Stimulated activated CD8-positive, alpha-beta memory T cell treated with anti-CD3 and anti-CD28 coated beads, Interleukin-7, amount 100 ng/mL, for 48 hours (primary cell): ENCODE measurements at places on chromosomes 5 and 9.

- no peak for DNase-seq
Measured at GRCh38 chr9:132201139-132201538, 39.3 kb downstream of the NTNG2 start.

- no peak for DNase-seq
Measured at GRCh38 chr5:133347039-133347438, 265.3 kb downstream of the FSTL4 start.

GRCh38 chr5:107790671-107791070 is 119.9 kb upstream of the EFNA5 start:
- DNase-seq = no peak

DNA sequence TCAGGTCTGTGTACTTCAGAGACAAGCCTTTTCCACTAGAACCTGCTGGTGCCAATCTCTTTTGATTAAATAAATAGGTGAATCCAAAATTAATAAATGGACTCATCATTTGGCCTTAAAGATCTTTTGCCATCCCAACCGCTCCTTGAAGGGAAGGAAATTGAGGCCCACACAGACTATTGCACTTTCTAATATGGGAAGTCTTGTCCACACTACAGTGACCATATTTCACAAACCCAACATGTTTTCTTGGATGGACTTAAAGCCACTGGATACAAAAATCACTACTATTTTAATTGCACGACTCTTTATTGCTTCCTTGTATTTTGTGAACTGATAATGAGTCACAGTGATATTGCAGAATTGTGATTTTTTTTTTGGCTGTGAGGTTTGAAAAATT is 135.0 kb downstream of the DIRAS2 start:
- no peak for DNase-seq

- no peak for DNase-seq
Measured at GRCh38 chr5:160548949-160549645, 127.4 kb downstream of the PTTG1 start.

DNA sequence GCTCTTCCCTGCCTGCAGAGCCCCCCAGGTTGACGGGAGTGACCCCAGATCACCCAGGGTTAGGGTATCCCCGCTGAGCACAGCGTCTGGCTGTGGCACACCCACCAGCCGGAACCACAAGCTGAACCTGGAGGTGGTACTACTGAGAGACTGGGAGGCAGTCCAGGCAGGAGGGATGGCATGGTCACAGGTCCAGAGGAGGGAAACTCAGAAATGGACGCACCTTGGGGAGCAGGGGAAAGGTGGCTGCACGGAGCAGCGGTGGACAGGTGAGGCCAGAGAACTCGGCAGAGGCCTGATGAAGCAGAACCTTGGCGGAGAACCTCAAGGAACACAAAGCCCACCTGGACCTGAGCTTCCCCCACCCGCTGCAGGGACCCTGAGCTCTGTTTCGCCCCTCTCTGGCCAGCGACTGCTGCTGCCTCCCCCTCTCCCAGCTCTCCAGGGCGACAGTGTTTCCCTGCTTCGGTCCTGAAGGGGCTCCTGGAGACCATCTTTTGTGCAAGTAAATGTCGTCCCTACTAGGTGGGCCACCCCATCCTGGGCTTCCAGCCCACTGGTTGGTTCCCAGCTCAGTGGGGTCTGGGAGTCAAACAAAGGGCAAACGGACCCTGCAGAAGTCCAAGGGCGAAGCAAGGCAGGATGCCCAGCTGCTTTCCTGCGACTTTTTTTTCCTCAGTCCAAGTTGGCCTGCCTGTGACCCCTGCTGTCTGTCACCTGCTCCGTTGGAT is 845 bp downstream of the ADGRD2 start:
- DNase-seq = no peak

GRCh38 chr5:54769072-54769471 is 216.3 kb downstream of the ESM1 start:
- no peak for DNase-seq

DNA sequence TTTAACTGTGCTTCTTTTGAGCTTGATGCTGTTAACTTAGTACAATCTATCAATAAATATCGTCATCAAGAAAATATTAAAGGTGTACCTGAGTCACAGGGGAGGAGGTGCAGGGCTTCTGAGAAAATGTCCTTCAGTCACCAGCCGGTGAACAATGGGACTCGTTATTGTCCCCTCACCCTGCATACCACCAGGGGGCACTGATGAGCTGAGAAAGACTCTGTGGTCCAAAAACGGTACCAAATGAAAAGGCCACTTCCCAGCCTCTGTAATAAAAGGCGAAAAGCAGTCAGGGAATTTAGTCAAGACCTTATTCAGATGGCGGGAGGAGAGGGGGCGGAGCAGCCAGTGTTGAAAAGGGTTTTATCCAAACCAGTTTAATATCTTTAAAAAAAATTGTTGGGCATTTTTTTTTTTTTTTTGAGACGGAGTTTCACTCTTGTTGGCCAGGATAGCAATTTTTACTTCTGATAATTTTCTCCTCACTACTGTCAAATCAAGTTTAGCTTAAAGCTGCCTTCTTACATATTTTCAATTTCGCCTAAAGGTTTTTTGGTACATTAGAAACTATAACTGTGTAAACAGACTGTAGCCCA is 271.9 kb upstream of the ADAMTS16 start:
- peak; percentile 11 for DNase-seq

- no peak for DNase-seq
Measured at GRCh38 chr9:99511723-99512122, 289.6 kb downstream of the SEC61B start.

DNA sequence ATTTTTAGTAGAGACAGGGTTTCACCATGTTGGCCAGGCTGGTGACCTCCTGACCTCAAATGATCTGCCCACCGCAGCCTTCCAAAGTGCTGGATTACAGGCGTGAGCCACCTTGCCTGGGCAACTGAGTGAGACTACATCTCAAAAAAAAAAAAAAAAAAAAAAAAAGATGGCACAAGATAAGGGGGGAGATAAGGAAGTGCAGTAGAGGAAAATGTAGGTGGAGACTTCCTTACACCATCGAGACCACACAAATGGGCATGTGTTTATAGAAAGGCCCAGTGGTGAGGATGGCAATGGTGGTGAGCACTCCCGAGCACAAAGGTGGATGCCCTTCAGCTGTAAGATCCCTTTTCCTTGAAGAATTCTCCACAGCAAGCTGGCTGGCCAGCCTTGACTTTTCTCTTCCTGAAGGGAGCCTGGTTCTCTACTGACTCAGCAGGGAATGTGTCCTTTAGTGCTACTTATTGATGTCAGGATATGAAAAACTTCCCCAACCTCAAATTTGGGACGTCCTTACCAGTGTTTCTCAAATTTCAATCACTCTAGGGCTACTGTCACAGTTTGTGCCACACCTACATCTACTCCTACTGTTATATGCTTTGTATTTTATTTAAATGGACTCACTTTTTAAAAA is 28.2 kb downstream of the ERGIC1 start:
- DNase-seq = no peak

DNA sequence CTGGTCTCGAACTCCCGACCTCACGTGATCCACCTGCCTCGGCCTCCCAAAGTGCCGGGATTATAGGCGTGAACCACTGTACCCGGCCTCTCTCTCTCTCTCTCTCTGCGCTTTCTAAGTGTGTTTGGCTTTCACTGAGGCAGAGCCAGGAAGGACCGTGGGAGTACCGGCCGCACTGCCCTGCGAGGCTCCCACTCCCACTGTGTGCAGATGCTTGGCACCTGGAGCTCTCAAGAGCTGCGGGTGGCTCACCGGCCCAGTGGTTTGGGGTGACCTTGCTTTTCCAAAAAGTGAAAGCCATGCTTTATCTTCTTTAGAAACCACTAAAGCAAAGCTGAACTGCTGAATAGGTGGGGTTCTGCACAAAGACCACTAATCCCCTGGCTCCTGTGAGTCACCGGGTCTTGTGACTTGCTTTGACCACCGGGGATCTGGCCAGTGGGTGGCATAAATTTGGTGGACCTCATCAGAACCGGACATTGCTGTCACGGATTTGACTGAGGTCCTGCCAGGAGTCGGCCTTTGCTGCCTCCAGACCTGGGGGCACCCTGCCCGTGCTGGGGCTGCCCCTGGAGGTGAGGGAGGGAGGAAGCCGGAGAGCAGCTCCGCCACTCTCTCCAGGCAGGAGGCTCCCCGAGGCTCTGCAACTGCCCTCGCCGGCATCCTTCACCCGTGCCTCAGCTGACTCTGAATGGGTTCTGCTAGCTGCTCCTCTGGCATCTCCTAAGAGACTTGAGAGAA is 228.9 kb downstream of the FANCC start:
- DNase-seq = no peak

GRCh38 chr9:127495884-127496555 is 44.7 kb downstream of the LRSAM1 start:
- DNase-seq = no peak

DNA sequence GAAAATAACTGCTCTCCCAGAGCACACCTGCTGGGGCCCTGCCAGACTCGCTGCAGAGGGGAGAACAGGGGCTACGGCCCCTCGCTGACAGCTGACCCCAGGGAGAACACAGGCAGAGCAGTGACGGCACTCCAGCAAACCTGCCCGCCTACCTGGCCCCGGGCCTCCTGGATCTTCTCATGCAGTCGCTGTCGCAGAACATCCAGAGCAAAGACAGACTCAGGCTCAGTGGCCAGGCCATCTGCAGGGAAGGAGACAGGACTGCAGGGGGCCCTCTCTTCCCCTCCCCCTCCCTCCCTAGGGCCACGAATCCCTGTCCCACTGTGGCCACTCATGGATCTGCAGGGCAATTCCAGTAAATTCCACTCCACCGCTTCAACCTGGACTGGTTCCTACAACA is 2.4 kb downstream of the SURF6 start:
- DNase-seq = no peak

GRCh38 chr5:109256486-109256885 is 153.3 kb downstream of the PJA2 start:
- DNase-seq = no peak
